NCI-H146 (cell line): ENCODE measurements at places on chromosomes 5 and 9.

DNA sequence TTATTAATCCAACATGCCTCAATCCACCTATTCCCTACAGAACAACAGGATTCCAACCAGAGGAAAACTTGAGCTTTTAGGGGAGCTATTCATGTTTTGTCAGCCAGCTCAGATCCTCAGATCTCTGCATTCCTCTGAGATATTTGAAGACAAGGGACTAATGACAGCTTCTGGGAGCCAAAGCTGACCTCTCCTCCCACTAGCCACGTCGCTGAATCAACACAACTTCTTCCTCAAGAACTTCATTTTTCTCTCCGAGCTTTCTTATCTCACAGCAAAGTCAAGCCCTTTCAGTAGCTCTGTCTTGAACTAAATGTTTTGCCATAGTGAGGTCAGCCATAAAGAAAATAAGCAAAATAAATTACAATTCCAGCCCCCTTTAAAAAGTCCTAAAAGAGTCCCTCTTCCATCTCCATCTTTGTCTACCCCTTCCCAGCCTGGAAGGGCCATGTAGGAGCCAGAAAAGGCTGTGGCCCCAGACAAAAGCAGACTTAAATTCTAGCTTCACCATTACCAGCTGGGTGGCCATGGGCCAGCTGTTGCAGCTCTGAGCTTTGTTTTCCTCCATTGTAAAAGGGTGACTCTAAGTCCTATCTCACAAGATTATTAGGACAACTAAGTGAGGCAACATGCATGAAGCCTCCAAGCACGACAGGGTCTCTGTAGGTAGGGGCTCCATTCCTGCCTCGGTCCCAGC, 65.0 kb downstream of the HSD17B3 start:
- DNase-seq: no peak

DNA sequence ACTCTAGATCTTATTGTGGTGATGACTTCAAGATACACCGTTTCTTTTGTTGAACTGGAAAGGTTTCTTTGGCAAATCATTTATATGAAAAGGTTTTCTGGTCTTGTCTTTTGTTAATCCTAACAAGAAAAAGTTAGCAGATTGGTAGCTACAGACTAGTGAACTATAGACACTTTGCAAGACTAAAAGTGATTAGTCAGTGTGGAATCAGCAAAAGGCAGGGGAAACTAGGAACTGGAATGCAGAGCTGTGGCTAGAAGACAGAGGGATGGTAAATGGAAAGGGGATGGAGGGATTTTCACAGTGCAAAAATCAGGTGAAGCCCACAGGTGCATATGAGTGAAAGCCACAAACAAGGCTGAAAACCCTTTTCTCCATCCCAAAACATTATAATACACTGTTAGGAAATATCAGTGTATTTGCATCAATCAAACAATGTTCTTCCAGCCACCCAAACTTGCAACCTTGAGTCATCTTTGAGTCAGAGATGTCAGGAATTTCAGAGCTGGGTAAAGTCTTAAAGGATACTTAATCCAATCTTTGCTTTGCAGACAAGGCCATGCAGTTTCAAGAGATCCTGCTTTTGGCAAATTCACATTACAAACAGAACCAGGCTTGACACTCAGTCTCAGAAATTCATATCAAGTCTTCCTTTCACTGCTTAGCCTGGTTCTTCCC, 52.7 kb downstream of the PLK2 start:
- no peak for DNase-seq

DNA sequence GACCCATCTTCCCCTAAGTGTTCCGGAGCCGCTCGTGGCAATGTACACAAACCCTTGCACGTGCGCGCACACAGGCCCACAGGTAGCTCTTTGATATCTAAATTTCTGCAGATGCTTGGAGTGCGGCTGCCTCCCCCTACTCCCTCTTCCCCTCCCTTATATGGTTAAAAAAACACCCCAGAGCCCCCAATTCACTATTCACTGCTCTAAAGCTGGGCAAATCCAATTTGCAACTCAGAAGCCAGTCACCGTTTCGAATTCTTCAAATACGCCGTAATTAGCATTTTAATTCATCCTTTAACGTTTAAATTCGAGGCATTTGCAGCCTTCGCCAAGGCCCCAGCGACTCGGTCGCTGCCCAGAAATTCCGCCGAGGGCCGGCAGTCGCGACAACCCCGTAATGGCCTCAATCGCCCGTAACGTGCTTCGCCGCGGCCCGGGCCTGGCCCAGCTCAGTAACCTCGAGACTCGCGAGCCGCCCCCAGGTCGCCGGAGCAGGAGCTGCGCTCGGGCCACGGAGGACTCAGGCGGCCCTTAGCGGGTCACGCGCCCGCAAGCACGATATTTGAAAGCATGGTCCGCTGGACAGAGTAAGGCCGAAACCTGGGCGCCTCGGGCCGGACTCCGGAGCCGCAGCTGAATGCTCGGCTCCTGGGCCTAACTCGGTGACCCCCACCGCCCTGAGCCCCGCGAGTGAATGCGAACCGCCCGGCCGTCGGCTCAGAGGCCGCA, 1.3 kb downstream of the IRX2 start:
- no peak for DNase-seq

- no peak for DNase-seq
Measured at GRCh38 chr9:106479679-106480078, 383.3 kb upstream of the ZNF462 start.

DNA sequence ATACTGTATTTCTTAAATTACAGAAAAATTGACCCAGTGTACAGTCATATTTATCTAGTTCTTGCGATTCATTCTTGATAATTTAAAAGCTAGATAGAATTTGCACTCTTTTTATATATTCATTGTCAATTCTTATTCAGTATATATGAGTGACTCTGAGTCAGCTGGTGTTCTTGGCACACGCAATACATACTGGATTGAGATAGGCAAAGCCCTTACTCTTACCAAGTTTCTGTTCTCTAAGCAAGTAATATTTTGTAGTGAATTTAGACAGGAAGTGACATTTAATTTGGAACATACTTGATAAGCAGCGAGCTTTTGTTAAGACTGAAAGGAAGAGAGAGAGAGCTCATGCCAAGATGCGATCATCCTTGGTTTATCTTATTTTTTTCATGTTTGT, 57.7 kb downstream of the GPBP1 start:
- no peak for DNase-seq

GRCh38 chr9:134732392-134733110, 90.9 kb downstream of the COL5A1 start:
- DNase-seq: no peak

DNA sequence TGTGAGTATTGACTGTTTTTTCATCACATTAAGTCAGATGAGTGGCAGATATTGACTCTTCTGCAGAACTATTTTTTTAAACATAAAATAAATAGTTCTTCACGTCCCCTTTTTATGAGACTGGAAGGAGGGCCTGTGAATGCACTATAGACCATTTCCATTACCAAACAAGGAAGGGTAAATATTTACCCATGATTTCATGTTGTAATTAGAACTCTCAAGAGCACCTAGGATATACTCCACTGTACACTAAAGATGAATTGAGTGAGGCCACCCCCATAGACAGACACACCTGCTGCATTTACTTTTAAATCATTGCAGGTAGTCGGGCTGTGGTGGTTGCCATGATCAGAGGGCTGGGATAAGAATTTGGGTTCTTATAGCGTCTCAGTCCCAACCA, 22.6 kb downstream of the SLC36A1 start:
- peak; percentile 84 for DNase-seq

- DNase-seq: no peak
Measured at GRCh38 chr5:139110526-139111168, 87.5 kb downstream of the SIL1 start.

GRCh38 chr5:174172152-174172551, 126.6 kb downstream of the NSG2 start:
- DNase-seq: no peak

- DNase-seq: peak; percentile 87
Measured at GRCh38 chr5:73378070-73378469, 70.5 kb downstream of the FOXD1 start.

DNA sequence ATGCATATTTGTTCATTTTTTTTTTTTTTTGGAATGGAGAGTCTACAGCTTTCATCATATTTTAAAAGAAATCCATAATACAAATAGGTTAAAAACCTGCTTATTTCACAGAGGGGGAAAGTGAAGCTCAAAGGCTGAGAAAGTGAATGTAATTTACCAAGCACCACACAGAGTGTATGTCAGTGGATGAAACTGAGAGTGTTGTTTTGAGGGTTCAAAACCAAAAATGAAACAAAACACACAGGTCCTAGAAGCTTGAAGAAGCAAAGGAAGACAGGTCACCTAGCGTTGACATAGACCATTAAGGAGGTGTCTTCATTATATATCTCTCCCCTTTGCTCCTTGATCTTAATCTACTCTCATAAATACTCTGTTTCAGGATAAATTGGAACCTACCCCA, 7.5 kb downstream of the NMUR2 start:
- DNase-seq: no peak

GRCh38 chr5:167592114-167592513, 699.3 kb upstream of the WWC1 start:
- no peak for DNase-seq

- no peak for DNase-seq
Measured at GRCh38 chr9:967436-967835, 9.0 kb upstream of the DMRT3 start.

DNA sequence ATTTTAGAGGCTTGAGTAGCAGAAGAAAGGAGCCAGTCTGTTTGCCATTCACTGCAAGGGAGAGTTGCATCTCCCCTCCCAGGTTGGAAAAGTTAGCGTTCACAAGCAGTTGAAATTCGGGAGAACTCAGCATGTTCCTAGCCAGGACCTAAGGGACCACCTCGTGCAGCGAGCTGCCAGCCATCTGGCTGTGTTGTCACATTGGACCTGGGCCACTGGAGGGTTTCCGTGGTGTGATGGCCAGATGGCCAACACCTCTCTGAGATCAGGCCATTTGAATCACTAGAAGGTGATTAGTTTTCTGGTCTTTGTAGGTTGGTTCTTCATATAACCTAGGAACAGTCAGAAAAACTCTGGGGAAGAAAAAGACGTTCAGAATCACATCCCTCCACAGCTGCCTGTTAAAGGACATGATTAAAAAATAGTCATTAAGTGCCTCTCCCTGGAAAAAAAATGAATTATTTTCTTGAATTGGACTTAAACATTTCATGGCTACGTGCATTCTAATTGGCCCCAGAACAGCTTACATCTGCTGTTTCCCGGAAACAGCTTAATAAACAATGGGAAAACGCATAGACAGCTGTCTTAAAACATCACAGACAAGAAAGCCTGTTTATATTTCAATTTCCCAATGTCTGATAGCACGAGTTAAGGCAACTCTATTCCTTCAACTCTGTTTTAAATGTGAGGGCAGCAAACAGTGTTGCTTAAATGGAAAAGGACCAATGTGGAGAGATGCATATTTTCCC, 303.9 kb downstream of the TENT4A start:
- DNase-seq: no peak

- no peak for DNase-seq
Measured at GRCh38 chr9:134811079-134811672, 69.4 kb upstream of the FCN2 start.

DNA sequence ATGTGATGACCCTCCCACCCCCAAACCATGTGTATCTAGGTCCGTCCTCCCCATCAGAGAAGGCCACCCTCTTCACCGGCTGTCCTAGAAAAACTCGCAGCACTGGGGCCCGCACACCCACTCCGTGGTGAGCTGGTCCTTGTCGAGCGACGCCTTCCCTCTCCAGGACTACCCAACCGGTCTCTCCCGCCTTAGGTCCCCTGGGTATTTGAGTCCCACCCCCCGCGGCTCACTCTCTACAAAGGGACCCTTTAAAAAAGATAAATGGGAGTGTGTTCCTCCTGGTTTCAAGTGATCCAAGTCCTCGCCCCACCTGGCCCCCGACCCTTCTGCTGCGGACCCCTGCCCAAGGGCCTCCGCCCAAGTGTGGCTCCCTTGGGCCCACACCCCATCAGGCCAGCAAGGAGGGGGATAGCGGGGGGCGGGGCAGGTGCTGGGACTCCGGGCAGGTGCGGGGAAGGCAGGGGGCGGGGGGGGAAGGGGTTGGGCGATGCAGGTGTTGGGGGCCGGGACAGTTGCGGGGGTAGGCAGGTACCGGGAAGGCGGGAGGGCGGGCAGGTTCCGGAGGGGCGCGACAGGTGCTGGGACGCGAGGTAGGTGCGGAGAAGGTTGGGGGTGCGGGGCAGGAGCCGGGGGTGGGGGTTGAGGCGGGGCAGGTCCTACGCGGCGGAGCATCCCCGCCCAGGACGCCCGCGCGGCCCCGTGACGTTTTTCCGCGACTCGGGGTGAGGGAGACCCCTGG, 970 bp upstream of the ARRDC1 start:
- no peak for DNase-seq

DNA sequence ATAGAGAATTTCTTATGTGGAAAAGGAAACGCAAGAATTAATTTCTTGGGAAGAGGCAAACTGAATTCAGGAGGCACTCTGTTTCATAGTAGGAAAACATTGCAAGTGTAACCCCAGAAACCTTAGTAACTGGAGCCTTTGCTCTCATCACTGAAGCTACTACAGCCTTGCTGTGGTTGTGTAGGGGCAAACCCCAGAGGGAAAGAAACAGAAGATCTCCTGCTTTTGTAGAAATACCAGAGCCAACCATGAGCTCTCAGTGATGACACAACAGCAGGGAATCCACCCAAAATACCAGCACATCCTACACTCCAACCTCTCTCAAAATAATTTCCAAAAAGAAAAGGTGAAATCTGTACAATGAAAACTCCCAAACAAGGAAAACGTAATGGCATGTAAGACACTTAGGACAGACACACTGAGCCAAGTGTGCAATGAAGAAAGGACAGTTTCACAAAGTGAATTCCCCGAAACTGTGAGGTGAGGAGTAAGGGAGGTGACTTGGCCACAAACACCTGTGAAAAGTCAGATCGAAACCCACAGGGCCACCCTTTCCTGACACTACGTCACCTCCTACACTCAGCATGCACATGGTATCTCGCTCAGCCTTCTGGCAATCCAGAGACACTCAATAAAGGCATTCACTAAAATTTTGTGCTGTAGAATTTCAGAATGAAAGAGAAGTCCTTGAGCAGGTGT, 8.5 kb upstream of the ACSL6 start:
- DNase-seq: no peak

GRCh38 chr5:38367410-38367809, 109.1 kb downstream of the EGFLAM start:
- no peak for DNase-seq

DNA sequence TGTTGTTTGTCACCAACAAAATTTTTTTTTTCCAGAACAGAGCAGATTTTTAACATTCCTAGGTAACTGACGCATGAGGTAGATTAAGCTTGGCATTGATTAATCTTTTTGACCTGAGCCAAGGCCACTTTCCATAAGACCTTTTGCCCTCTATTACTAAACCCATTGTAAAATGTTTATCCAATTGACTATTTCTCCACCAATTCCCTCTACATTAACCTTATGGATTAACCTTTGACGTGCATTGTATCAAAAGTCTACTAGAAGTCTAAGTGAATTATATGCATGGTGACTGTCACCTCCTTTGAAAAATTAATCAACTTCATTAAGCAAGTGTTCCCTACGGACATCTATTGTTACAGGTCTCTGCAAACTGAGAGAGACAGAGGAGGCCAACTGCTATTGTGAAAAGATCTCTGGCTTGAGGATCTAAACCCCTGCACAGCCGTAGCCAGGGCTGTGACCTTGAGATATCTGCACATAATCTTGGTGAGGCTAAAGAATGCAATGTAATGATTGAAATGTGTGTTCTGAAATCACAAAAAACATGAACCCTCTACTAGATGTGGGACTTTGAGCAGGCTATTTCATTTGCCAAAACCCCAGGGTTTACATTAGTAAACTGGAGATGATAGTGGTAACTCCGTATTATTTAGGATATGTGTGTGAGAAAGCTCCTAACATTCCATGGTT, 632.2 kb downstream of the TLR4 start:
- no peak for DNase-seq
